Activated CD4-positive, CD25-positive, alpha-beta regulatory T cell treated with anti-CD3 and anti-CD28 coated beads, Interleukin-2, amount 50 U/mL, for 24 hours (primary cell): ENCODE measurements at places on chromosomes 2 and 18.

- no peak for ATAC-seq
These were observed 6.8 kb downstream of the RPL37A start for GRCh38 chr2:216505133-216506106.

DNA sequence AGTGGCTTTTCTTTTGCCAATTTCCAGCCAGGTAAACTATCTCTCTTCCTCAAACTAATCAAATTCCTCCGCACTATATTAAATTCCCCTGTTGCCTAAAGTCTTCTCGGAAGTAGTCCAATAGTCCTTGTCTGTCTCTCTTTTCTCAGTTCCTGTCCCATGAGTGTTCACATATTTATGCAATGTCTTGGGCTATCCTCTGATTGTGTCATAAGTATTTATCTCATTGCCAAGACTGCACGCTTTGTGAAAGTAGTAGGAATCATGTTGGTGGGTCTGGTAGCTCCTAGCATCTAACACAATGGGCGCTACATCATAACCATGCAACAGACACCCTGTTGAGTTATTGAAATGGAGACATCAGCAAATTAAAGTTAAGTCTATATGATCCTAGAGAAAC lies 59.9 kb upstream of the POU3F3 start:
- ATAC-seq: no peak

- no peak for ATAC-seq
These were observed 283.1 kb downstream of the SP3 start for GRCh38 chr2:173681881-173682650.

DNA sequence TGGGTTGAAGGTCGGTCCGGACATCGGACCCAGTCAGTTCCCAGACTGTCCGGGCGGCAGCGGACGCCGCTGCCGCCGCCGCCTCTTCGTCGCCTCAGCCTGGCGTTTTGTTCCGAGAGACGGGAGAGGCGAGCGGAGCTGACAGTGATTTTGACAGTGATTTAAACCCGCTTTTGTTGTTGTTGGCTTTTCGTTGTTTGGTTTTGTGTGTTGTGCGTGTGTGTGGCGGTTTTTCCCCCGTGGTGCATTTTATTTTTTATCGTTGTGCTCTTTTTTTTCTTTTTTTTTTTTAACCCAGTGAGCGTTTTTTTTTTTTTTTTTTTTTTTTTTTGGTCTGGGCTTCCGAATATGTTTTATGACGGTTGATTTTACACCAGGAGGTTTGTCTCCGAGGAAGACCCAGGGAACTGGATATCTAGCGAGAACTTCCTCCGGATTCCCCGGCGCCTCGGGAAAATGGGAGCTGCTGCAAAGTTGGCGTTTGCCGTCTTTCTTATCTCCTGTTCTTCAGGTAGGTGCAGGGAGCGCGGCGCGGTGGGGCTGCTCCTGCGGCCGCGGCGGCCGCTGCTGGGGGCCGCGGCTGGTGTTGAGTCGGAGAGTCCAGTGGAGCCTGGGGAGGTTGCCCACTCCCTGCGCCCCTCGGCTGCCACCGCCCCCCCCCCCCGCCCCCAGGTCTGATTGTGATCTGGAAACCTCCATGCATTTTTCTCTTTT lies at the start of gene ACVR2A:
ACVR2A (plus strand) TSS at position 333 of the 714 bp plus-strand sequence; CDS start at position 457, 124 bp downstream.
- ATAC-seq: no peak

DNA sequence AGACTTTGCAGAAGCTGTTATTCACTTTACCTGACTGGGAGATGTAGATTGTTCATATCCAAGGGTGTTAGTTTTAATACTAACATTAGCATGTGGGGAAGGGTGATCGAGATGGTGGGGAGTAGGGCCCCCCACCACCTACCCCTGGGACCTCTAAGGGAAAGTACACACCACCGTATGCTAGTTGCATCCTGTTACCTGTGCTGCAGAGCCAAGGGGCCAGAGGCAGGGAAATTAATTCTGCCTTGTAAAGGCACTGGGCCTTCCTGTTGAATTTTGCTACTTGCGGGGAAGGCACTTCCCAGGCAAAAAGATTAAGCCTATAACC lies 9.0 kb downstream of the STEAP3 start:
- no peak for ATAC-seq

DNA sequence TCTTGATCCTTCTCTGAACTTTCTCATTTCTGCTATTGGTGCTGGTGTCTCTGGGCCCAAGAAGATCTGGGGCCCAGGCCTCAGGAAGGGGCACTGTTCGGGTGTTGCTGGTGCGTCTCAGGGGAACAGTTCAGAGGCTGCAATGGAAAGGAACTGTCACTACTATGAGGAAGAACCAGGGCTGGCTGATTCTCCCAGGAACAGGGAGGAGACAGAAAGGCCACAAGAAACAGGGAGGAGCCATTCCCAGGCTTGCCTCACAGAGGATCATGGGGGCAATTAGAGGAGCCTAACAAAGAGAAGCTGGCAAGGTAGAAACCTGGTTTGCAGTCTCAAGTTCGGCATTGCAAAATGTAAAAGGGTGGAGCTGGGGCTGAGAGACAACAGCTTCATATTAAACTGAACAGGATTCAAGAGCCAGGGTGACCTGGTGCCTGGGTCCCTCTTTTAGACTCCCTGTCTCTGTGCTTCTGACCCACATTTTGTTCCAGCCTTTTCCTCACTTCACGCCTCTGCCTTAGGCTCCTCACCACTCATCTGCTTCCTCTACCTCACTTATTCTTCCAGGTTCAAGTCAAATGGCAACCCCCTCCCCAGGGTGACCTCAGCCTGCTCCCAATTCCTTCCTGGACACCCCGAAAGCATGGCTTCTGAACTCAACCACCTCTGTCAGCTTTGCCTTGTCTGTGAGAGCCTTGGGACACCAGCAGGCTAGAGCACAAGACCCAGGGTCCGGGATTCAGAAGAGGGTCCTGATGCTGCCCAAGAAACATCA lies 58.4 kb downstream of the GYPC start:
- ATAC-seq: no peak

GRCh38 chr2:82320296-82320695 lies 2015.7 kb upstream of the LRRTM1 start:
- ATAC-seq: no peak

- ATAC-seq: no peak
These were observed 41.7 kb downstream of the AKAIN1 start for GRCh38 chr18:5155218-5155906.

- no peak for ATAC-seq
These were observed at the start of gene GRP for GRCh38 chr18:59219672-59220163. Gene GRP, plus strand, starts transcription at chr18:59220158. Its CDS starts 108 bp downstream, at chr18:59220266.

GRCh38 chr18:71899707-71900472 lies 644.3 kb downstream of the CBLN2 start:
- ATAC-seq: no peak

DNA sequence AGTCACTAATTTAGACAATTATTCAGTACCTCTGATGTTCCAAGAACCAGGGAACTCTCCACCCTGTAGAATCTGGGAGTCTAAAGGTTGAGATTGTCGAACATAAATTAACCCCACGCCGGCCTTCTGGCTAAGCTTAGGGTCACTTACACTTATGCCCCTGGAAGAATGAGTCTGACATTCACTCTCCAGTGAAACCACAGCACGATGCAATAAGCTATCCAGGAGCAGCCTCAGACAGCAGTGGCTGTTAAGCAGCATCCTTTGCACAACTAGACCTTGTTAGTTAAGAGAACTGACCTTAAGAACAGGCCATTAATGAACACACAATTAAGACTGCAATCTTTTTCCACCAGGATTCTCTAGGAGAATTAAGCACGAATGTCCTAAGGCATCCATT lies 25.0 kb downstream of the SH3YL1 start:
- no peak for ATAC-seq

GRCh38 chr2:232375164-232375563 lies 3.4 kb upstream of the ALPP start:
- no peak for ATAC-seq

- no peak for ATAC-seq
These were observed 111.3 kb upstream of the SIX2 start for GRCh38 chr2:45120546-45120945.

- ATAC-seq: no peak
These were observed 17.5 kb downstream of the C2orf69 start for GRCh38 chr2:199928626-199929025.

DNA sequence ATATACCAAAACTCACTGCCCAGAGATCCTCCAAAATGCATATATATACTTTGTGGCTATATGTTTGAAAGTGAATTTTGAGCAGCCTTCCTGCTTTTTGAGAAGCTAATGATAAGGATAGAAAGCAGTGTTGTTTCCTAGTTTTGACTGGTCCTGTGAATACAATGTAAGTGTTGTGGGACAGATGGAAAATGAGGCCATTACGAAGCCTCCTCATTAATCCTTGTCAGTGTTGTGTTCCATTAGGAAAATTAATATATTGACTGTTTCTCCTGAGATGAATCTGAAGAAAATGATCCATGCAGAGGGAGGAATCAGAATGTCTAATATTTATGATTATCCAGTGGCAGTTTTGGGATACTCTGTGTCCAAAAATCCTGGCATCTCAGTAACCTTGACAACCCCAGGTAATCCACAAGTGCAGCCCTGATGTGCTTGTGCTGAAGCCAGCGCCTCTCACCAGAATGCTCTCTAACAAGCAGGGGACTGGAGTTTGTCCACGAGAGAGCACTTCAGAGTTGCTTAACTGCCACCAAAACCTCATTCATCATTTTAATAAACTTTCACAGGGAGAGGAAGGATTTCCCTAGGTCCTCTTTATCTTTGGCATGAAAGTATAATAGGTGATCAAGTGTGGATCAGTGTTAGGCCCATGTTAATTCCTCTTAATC lies 418.6 kb downstream of the CMPK2 start:
- no peak for ATAC-seq

GRCh38 chr2:108455571-108455970 lies 6.6 kb downstream of the GCC2 start:
- ATAC-seq: no peak

GRCh38 chr2:10278029-10278762 lies 24.5 kb upstream of the HPCAL1 start:
- no peak for ATAC-seq

GRCh38 chr2:15754703-15755099 lies 163.0 kb downstream of the DDX1 start:
- ATAC-seq: no peak

DNA sequence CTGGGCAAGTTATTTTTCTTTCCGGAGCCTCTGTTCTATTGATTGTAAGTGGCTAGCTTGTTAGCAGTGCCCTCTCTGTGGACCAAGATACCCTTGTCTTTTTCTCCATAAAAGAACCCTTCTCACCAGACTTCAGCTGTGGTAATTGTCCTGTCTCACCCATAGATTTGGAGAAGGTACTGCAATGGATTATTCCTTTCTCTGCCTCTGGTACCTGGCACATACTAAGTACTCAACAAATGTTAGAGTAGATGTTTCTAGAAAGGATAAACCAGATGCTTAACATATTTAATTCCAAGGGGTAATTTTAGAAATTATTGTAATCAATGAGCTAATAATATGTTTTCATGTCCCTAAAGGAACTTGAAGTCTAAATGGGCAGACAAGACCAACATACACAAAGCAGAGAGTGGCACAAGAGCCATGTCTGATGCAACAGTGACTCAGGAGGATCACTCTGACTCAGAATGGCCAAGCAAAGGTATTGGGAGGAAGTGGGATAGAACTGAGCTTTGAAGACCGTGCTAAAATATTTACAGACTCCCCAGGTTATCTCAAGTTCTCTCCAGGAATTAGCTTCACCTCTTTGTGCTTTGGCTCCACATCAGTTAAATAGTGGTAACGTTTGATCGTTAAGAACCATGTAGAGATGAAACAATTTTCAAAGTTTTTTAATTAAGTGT lies 129.7 kb upstream of the OSR1 start:
- peak; percentile 38 for ATAC-seq

- ATAC-seq: no peak
These were observed 945 bp downstream of the HAT1 start for GRCh38 chr2:171923206-171923605.

GRCh38 chr18:44507729-44508325 lies 172.9 kb upstream of the SETBP1 start:
- no peak for ATAC-seq

DNA sequence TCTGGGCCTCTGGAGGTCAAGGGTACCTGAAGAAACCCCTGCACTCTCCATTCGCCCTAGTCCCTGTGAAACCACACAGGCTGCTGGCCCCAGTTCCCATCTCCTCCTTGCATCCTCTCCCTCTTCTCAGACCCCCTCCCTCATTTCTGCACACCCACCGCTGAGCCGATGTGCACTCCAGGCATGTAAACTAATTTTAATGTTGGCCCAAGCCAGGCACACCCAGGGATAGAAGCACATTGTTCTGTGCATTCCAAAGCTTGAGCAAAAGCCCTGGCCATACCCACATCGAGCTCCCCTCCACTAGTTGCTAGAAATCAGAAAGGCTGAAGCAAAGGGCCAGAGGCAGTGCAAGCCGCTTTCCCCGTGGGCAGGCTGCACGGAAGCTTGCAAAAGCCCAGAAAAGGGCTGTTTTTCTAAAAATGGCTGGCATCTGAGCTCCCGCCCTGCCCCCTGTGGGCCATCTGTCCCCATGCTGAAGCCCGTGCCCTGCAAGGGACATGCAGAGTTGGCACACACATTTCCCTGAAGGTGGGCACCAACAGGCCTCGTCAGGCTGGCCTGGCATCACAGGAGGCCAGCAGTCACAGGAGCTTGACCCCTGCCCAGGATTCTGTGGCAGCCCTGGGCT lies 181.6 kb downstream of the SMAD7 start:
- no peak for ATAC-seq

GRCh38 chr2:64839844-64840243 lies 149.4 kb upstream of the SLC1A4 start:
- peak; percentile 44 for ATAC-seq

GRCh38 chr18:31235856-31236255 lies 73.2 kb upstream of the DSC1 start:
- no peak for ATAC-seq

GRCh38 chr2:65045651-65046050 lies 10.6 kb upstream of the CEP68 start:
- ATAC-seq: no peak

- no peak for ATAC-seq
These were observed 281.7 kb upstream of the CCDC68 start for GRCh38 chr18:55240978-55241377.

GRCh38 chr2:32489061-32489460 lies 132.2 kb downstream of the BIRC6 start:
- ATAC-seq: no peak

GRCh38 chr18:24027156-24027827 lies 12.7 kb downstream of the TTC39C start:
- no peak for ATAC-seq

DNA sequence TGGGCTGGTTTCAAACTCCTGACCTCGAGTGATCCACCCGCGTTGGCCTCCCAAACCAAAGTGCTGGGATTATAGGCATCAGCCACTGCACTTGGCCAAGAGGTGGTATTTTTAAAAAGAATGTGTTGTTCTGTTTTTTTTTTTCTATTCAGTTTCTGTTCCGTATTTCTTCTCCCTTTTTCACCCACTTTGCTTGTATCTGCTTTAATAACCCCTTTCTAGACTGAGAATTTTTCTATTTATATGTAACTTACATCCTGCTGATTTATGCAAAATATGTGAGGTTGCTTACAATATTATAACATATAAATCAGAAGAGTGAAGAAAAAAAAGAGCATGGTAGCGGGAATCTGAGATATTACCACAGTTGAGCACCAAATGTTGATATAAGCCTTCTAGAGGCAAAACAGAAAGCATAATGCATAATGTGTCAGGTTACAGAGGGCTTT lies 17.2 kb upstream of the LYPD6B start:
- ATAC-seq: no peak
